Kidney (tissue), 22 donors: ENCODE measurements at places on chromosomes 7 and 10. TPM values are rescaled to one million over a fixed set of nuclear protein-coding genes. Genes with fewer than 3 reads are reported as not detected.

The CTBP2 gene
- total RNA-seq: 111 TPM

The TMEM213 gene
- 30.2 TPM for total RNA-seq

The NCF1 gene
- total RNA-seq: 8.4 TPM

GRCh38 chr7:14013898-14014297, 24.4 kb upstream of the ETV1 start:
- DNase-seq: peak; percentile 51

GRCh38 chr10:31343551-31343950, 24.5 kb downstream of the ZEB1 start:
- no peak for DNase-seq

DNA sequence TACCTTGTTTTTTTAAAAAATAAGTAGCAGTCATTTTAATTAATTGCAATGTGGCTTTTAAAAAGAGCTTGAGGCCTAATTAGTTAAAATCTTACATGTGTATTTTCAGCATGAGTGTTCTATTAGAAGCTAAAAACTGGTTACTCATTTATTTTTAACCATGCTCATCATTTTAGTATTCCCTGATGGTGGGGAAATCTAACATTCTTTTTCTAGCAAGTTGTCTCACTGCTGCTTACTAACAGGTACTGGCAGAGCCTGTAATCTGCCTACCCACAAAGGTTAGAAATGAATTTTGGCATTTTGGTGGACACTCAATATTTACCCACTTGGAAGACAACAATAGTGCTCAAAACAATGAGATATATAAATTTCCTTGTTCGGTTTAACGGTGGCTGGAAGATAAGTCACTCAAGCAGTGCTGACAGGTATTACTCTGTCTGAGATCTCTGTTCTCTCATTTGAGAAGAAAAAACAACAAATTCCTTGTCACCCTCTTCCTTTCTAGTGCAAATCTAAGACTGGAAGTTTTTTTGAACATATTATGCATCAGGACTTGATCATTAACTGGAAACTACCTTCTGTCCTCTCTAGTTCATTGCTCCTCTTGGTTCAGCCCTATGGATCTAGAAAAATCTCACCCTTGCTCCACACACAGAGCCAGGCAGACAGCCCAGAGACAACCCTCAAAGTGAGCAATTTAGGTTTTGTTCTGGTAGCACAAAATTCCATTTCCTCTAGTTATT, 83.3 kb downstream of the VWDE start:
- no peak for DNase-seq

DNA sequence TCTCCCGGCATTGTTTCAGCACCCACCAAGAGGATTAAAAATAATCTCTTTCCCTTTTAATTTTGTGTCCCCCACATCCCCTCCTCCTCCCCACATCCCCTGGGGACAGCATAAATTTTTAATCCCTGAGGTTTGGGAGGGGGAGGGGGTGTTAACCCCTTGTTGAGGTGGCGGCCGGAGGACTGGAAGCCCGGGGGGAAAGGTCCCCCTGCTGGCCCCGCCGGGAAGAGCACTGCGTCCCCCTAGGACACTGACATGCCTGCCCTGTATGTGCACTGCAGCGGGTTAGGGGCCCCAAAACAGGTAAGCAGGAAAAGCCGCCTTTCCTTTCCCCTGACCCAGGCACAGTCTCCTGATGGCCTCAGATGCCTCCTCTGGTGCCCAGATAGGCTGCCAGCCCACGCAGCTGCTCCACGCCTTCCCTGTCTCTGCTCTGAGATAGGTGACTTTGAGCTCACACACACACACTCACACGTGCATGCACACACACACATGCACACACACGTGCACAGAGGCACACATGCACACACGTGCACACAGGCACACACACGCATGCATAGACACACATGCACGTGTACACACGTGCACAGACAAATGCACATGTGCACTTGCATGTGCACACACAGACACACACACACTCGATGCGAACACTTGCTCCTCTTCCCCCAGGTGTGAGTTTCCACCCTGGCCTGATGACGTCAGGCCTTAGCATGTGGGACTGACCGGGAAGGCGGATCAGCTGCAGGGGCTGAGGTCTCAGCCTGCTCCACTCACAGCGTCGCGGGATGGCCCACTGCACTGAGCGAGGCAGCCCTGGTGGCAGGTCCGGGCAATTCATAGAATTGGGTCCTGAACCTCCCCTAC, 12.3 kb downstream of the CNPY1 start:
- DNase-seq: peak; percentile 66

GRCh38 chr10:107814865-107815487, 650.5 kb upstream of the SORCS1 start:
- DNase-seq: peak; percentile 88
